ENCODE measurements at places on chromosomes 1 and 21.

GRCh38 chr21:45644041-45644906 is 749 bp downstream of the PCBP3 start:
- DNase-seq: no peak

GRCh38 chr1:245875581-245876261 is 631.4 kb downstream of the SMYD3 start:
- DNase-seq: no peak

- no peak for DNase-seq
Measured at GRCh38 chr1:229822026-229822425, 196.0 kb downstream of the URB2 start.

DNA sequence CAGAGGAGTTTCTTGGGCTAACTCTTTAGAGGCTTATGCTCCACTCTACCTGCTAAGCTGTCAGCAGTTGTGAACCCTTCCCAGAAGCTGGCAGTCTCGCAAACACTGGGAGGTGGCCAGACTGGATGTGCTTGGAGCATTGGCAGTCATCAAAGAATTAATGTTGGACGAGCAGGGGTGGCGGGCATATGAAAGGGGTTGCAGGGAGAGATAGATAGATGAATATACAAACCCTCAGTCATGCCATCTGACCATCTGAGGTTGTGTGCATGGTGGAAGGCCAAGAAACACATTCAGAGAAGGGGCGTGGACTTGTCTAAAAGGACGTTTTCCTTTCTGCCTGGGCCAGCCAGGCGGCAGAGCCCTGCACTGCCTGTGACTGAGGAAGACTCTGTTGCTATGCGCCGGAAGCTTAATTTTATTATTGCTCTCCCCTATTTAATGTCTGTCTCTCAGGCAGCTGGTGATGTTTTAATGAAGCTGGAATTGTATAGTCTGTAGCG is 164.4 kb downstream of the PBX1 start:
- no peak for DNase-seq
